ENCODE measurements at places on chromosomes 5 and 9.

GRCh38 chr9:99431103-99431502 lies 209.0 kb downstream of the SEC61B start:
- no peak for DNase-seq

DNA sequence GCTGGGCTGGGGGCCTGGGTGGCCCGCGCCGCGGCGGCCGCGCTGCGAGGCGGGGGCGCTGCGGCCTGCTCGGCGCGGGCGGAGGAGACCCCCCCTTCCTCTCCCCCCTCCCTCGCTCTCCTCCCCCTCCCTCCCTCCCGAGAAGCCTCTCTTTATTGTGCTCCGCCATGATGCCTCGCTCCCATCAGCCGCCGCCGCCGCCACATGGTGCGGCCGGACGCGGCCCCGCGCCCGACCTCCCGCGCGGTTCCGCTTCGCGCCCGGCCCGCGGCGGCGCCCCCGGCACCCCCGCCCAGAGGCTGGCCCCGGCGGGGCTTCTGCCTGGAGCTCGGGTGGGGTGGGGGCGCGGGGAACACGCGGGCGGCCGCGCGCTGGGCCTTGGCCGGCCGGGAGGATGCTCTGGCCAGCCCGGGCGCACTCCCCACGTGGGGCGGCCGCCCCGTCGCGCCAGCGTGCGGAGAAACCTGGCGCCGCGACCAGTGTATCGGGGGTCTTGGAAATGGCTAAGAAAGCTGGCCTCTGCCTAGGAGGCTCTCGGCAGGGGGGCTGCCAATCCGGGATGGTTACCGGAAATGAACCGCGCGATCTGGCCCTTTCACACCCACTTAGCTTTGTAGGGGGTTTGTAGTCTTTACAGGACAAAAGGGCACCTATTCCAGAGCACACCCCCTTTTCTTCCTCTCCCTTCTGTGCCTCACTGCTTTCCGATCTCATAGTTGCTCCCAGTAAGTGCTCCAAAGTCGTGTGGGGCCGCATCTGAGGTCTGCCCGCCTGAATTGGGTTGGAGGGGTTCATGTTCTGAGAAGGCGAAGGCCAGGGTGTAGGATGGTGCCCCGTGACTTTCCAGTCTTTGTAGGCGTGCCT lies 1.0 kb downstream of the SET start:
- DNase-seq = no peak

DNA sequence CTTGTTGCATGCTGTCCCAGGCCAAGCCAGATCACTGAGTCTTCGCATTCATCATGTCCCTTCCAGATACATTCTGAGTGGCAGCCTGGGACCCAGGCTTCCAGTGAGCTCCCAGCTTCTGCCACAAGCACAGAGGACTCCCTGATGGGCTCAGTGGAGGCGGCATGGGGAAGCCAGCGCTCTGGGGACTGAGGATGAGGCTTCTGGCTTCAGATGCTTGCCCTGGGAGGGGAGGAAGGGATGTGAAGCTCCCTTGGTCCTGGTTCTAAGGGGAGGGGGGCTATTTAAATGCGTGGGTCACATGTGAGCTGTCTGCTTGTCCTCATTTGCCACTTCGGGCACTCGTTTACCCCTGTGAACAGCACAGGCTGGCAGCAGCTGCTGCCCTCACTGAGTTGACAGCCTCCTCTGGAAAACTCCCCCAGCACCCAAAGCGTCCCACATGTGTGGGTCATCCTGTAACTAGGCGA lies 174.0 kb downstream of the NR3C1 start:
- no peak for DNase-seq

- DNase-seq = no peak
Measured at GRCh38 chr5:139205586-139205985, 7.4 kb upstream of the SIL1 start.

GRCh38 chr5:114332925-114333324 lies 28.9 kb upstream of the KCNN2 start:
- no peak for DNase-seq

DNA sequence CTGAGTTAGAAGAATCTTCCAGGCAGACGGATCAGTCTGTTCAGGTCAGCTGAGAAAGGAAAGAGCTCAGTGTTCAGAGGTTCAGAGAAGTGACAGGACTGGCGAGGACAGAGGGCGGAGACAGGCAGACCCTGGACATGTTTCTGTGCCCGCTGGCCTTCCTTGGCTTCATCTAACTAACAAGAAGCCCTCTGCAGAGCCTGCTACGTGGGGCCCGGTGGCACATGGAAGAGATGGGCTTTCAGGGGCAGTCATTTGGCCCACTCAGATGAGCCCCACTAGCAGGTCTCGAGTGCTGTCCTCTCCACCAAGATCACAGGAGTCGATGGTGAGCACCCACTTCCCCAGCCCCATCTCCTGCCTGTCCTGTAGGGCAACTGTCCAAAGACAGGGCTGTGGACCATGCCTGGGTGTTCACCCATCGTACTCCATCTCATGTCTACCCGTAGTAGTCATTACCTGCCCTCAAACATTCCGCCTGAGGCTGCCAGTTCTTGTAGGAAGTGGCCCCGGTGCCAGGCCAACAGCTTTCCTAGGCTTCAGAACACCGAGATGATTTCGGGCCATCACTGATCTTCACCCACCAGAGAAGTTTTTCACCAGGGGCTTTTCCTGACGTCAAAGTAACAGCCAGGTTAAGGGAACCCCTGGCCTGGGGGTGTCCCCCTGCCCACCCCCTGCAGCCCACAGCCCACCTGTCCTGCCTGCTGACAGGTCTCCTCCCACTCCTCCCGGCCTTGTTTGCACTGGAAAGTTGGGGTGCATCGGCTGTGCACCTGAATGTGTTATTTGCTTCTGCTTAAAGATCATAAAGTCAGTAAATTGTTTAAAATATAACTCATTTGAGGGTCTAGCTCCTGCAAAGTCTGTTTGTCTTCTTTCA lies 14.0 kb downstream of the IRX2 start:
- DNase-seq = no peak

GRCh38 chr5:31530541-31531265 lies 1.2 kb downstream of the DROSHA start:
- no peak for DNase-seq

GRCh38 chr5:139468421-139468931 lies 2.3 kb upstream of the SMIM33 start:
- DNase-seq = no peak

DNA sequence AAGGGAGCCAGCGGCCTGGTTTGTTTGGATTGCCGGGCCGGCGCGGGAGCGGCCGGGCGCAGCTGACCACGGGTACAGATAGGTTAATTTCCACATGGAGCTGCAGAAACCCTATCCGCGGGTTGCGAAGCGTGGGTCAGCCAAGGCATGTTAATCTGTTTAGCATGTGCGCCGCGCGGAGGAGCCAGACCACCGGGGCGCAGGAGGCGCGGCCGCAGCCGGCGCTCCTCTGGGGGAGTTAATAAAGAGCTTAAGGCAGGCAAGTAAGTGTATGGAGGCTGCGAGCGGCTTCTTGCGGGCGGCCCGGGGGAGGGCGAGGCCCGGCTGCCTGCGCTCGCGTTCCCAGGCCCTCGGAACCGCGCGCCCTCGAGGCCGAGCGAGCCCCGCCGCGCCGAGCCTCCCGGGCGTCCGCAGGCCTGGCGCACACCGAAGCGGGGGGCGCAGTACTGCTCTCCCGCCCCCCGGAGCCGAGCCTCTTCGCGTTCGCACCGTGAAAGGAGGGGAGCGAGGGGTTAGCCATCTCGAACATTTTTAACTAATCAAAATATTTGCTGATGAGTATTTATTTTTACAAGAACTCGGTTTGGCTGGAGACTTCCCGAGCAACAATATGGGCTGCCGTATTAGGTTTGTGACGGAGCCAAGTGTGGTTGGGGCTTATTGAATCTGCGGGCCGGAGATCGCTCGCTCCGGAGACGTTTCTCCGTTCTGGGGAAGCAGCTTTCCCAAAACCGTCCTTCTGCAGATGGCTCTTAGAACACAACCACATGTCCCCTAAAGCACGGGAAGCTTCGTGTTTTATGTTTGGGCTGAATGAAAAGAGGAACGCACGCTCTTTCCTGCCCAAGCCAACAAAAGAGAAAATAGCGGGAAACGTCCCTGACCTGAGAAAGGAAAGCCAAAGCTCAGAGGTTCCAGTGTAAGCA lies 28.8 kb downstream of the FOXD1 start:
- DNase-seq = no peak

- DNase-seq = no peak
Measured at GRCh38 chr5:107669096-107670031, 1.4 kb downstream of the EFNA5 start.

DNA sequence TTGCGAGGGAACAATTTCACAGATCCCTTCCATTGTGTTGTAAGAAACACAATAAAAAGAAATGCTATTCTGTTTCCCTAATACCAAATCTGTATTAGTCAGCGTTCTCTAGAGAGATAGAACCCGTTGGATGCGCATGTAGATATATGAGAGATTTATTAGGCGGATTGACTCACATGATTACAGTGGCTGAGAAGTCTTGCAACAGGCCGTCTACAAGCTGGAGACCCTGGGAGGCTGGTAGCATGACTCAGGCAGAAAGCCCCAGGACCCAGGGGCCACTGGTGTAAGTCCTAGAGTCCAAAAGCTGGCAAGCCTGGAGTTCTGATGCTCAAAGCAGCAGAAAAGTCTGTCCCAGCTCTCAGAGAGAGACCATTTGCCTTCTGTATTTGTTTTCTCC lies 18.4 kb upstream of the IL17B start:
- DNase-seq = no peak

DNA sequence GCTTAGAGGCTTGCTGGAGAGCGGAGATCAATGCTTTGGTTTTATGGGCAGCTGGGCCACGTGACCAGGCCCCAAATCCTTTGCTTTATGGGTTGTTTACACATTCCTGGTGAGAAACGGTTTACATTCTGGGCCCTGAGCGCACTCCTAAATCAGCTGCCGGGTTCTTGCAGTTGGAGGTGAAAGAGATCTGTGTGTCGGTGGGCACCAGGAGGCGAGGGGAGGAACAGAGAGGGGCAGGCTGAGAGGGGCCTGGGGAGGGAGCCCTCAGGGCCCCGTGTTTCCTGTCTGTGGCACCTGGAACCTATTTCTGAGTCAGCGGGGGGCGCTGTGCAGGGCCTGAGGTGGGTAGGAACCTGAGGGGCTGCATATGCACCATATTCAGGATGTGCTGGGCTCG lies 63.5 kb upstream of the HAND1 start:
- DNase-seq = no peak

DNA sequence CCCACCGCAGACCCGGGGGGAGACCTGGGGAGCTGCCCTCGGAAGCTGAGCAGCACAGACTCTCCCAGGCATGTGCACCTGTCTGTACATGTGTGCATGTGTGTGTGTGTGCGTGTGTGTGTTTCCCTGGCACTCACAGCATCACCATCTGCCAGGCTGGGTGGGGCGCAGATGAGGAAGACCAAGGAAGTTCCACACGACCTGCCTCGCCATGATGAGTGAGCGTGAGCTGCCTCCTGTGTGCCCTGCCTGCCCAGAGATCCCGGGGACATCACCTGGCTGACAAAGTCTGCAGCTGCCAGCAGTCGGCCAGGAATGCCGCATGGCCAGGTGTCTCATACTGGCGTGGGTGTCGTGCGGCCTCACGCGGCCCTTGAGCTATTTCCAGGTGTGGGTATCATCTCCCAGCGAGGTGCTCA lies 4.0 kb upstream of the GPSM1 start:
- DNase-seq = no peak

DNA sequence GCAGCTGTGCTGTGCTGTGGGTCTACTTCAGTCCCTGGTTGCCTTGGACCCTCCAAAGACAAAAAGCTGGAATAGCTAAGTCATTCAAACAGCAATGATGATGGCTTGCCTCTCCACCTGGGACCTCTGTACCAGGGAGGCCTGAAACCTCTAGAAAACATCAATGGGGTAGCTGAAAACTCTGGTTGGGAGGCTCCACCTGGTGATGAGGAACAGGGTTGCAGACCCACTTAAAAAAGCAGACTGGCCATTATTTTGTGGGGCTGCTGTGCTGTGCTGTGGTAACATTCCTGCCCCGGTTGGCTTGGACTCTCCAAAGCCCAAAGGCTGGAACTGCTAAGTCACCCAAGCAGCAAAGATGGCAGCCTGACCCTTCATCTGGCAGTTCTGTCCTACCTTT lies 839.3 kb upstream of the ARRDC3 start:
- no peak for DNase-seq

- no peak for DNase-seq
Measured at GRCh38 chr9:21904371-21904770, 89.8 kb downstream of the CDKN2A start.

- DNase-seq = no peak
Measured at GRCh38 chr5:134945041-134945440, 22.7 kb upstream of the CATSPER3 start.

DNA sequence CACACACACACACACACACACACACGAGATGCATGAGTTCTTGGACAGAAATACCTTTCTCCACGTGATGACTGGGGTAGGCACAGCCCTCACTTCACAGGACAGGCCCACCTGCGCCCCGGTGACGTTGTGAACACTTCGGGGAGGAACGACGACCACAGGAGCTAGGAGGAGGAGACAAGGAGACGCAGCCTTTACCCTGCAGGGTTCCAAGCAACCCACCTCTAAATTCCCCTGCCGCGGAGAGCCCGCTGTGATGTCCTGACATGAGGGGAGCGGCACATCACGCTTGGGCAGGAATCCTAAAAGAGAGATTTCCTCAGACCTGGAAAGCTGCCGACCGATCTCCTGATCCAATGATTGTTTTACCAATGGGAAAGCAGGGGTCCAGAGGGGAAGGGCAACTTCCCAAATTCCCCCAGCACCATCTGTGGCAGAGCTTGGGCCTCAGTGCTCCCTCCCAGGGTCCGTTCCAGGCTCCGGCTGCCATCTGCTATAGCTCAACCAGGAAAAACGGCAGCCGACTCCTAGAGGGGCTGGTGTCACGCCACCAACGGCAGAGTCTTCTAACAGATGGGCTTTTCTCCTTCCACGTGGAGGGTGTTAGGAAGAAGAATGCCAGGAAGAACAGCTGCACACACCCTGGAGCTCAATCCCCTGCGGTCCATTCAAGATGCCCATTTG lies 10.1 kb downstream of the IGFBPL1 start:
- DNase-seq = no peak

DNA sequence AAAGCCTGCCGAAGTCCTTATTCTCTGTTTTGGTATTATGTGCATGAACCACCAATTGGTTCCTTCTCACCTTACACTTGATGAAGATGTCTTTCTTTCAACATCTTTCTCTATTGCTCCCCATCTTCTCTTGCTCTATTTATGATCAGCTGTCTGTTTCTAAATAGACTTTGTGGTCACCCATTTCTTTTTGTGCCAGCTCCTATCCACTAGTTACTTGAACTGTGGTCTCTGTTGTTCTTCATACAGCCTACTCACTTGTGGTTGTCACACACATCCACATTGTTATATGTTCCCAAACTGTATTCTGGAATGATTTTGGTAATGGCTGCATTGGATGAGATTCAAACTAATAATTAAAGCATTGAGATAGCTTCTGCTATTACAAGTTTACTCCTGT lies 11.4 kb downstream of the VCAN start:
- no peak for DNase-seq

- no peak for DNase-seq
Measured at GRCh38 chr5:6755941-6756340, 42.7 kb downstream of the TENT4A start.

Data from stimulated activated CD8-positive, alpha-beta memory T cell treated with anti-CD3 and anti-CD28 coated beads, Interleukin-7, amount 100 ng/mL, for 1 hour (primary cell).